ENCODE measurements at places on chromosomes 12 and 14. TPM values are rescaled to one million over a fixed set of nuclear protein-coding genes. Genes with fewer than 3 reads are reported as not detected.

- DNase-seq: no peak
- peaks cover 4% of the 10 kb centered on the region for H3K27me3 ChIP-seq
- H3K36me3 ChIP-seq: no peaks in the 10 kb centered on the region
- H3K4me3 ChIP-seq: no peak overlapping the region
- no peaks in the 10 kb centered on the region for H3K4me1 ChIP-seq
Measured at GRCh38 chr12:110813756-110814155, 33.0 kb upstream of the CCDC63 start.

DNA sequence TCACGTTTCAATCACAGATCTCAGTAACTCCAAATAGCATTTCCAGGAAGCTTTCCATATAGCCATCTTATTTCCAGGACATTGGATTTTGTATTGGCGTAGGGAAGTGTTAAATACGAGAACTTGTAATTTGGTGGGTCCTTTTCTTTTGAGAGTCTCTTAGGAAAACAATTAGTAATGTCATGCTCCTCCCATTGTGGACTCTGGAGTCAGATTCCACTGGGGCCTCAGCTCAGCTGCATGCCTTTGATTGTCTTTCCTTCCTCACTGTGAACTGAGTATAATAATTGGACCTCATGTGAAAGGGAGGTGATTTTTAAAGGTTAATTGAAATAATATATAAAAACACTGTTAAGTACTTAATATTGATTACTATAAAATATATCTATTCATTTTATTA is 462.6 kb downstream of the NPAS3 start:
- no peak overlapping the region for H3K4me3 ChIP-seq
- no peaks in the 10 kb centered on the region for H3K27me3 ChIP-seq
- no peaks in the 10 kb centered on the region for H3K36me3 ChIP-seq
- no peak overlapping the region for H3K27ac ChIP-seq
- no peak for DNase-seq
- H3K4me1 ChIP-seq: no peaks in the 10 kb centered on the region

DNA sequence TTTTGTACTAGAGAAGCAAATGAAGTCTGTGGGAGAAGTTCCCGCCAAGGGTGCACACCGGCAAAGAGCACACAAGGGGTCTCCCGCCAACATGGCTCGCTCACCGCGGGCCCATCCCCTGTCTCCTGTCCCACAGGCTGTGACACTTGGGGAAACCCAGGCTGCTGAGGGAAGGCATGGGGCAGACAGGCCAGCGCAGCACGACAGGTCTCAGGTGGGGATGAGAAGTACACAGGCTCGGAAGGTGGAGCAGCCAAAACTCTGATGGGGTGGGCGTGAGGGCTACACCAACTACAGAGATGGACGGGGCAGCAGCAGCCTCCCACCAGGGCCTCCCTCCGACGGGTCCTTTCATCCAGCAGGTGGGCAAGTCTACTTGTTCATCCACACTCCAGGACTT is 64.4 kb downstream of the RNF34 start:
- H3K4me3 ChIP-seq: no peak overlapping the region
- no peak overlapping the region for H3K27ac ChIP-seq
- peaks cover 3% of the 10 kb centered on the region for H3K4me1 ChIP-seq

DNA sequence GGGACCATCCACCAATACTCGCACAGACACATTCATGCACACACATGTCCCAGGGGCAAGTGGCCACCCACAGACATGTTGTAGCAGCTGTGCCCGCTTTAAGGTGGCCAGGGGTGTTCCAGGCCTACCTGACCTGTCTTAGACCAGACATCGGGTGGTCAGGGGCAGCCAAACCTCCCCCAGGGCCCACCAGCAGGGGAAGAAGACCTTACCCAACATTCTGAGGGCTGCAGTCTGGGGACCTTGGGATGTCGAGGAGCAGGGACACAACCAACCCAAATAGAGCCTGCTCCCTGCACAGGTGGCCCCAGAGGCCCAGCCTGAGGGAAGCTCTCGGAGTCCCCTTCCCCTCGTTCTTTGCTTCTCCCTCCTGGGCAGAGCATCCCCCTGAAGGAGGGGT is 1.7 kb upstream of the TMEM119 start:
- H3K4me3 ChIP-seq: no peak overlapping the region
- H3K36me3 ChIP-seq: no peaks in the 10 kb centered on the region
- H3K27me3 ChIP-seq: no peaks in the 10 kb centered on the region

DNA sequence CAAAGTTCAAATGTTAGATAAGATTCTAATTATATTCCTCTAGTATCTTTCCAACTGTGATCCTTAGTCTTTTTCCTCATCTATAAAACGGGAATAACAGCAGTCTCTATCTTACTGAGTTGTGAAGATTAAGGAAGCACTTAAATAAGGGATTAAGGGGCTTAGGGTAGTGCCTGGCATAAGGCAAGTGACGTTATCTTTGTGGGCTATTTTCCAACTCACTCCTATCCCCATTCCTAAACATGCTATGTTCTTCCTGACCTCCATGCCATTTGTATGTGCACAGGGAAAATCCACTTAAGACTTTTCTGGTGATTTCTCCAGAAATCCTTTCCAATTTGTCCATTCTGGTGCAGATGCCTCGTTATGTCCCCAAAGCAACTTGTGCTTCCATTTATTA is 33.3 kb downstream of the SUPT16H start:
- no peaks in the 10 kb centered on the region for H3K27me3 ChIP-seq
- peaks cover 46% of the 10 kb centered on the region for H3K36me3 ChIP-seq
- no peak overlapping the region for H3K27ac ChIP-seq
- H3K4me1 ChIP-seq: no peaks in the 10 kb centered on the region
- no peak overlapping the region for H3K4me3 ChIP-seq

- H3K27ac ChIP-seq: no peak overlapping the region
- no peaks in the 10 kb centered on the region for H3K36me3 ChIP-seq
- no peak for DNase-seq
- no peak overlapping the region for H3K4me3 ChIP-seq
- no peaks in the 10 kb centered on the region for H3K27me3 ChIP-seq
- peaks cover 18% of the 10 kb centered on the region for H3K4me1 ChIP-seq
Measured at GRCh38 chr12:1841586-1842182, 21.3 kb downstream of the LRTM2 start.

DNA sequence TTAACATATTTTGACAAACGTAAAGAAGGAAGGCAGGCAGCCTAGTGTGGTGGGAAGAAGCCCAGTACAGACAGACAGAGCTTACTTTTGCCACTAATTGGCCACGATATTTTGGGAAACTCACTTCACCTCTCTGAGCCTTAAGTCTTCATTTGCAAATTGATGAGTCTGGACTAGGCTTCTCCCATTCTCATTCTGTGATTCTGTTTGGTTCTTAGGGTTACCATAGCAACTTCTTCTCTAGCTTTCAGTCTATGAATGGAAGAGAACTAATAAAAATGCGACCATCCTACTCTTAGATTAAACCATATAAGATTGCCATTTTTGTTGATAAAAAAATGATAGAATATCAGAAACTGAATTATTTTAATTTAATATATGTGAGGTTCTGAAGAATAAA is 210.5 kb downstream of the SNAPC1 start:
- no peak overlapping the region for H3K4me3 ChIP-seq
- no peaks in the 10 kb centered on the region for H3K36me3 ChIP-seq
- H3K4me1 ChIP-seq: no peaks in the 10 kb centered on the region
- no peaks in the 10 kb centered on the region for H3K27me3 ChIP-seq

- H3K36me3 ChIP-seq: no peaks in the 10 kb centered on the region
- H3K27me3 ChIP-seq: no peaks in the 10 kb centered on the region
- peak; percentile 67 for DNase-seq
- no peak overlapping the region for H3K4me3 ChIP-seq
- no peak overlapping the region for H3K27ac ChIP-seq
Measured at GRCh38 chr14:54893151-54893760, 9.4 kb downstream of the GCH1 start.

- H3K4me3 ChIP-seq: peak overlapping the region; percentile 38
- DNase-seq: peak; percentile 83
- H3K36me3 ChIP-seq: peaks cover under 1% of the 10 kb centered on the region
- H3K4me1 ChIP-seq: peaks cover 25% of the 10 kb centered on the region
- H3K27ac ChIP-seq: no peak overlapping the region
- no peaks in the 10 kb centered on the region for H3K27me3 ChIP-seq
Measured at GRCh38 chr14:101077481-101078074, 174.1 kb upstream of the RTL1 start.

DNA sequence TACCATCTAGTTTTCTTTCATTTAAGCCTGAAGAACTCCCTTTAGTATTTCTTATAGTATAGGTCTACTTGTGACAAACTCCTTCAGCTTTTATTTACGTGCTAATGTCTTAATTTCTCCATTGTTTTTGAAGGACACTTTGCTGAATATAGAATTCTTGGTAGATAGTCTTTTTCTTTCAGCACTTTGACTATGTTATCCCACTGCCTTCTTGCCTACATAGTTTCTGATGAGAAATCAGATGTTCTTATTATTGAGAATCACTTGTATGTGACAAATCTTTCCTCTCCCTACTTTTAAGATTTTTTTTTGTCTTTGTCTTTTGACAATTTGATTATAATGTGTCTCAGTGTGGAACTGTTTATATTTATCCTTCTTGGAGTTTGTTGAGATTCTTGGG is 5.1 kb upstream of the MIS18BP1 start:
- no peaks in the 10 kb centered on the region for H3K27me3 ChIP-seq
- DNase-seq: no peak
- H3K4me1 ChIP-seq: no peaks in the 10 kb centered on the region
- H3K27ac ChIP-seq: no peak overlapping the region
- H3K36me3 ChIP-seq: no peaks in the 10 kb centered on the region

DNA sequence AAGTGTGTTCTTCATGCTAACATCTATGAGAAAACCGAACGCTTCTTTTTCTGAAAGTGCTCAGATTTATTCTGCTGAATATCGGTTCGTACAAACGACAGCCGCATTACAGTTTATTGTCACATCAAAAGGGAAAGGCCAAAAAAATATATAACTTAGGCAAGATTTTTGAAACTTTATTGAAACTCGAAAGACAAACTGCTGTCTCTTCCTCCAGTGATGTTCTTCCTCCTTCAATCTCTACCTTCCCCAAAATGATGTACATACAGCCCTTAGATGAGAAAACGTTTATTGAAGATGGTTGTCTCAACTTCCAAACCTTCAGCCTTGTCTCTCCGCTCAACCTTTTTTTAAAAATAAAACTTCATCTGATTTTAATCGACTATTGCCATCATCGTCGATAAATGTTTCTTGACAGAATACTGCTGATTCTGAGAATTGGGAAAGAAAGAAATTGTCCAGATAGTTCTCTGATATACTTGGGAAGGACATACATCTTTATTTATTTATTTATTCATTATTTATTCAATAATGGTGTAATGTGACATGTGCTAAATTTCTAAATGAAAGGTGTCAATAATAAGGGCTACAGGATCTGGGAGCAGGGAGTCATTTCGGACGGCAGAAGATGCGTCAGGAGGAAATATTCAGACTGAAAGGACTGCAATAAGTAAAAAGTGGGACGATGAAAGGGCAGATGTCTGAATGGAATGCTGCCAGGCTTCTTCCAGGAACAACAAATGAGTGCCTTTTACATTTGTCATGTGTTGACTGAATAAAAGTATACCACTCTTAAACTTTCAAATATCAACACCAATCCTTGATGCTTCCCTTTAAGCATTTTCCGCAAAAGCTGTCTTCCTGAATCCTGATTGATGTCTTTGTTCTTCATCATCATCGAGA is 817 bp upstream of the MDM1 start:
- peak overlapping the region; percentile 81 for H3K4me3 ChIP-seq
- H3K27ac ChIP-seq: peak overlapping the region; percentile 51
- H3K4me1 ChIP-seq: no peaks in the 10 kb centered on the region

- no peaks in the 10 kb centered on the region for H3K27me3 ChIP-seq
- peaks cover 15% of the 10 kb centered on the region for H3K4me1 ChIP-seq
- no peaks in the 10 kb centered on the region for H3K36me3 ChIP-seq
- no peak overlapping the region for H3K4me3 ChIP-seq
Measured at GRCh38 chr12:32493282-32493681, 93.9 kb downstream of the FGD4 start.

- H3K27ac ChIP-seq: no peak overlapping the region
- no peaks in the 10 kb centered on the region for H3K27me3 ChIP-seq
- no peaks in the 10 kb centered on the region for H3K36me3 ChIP-seq
- no peak for DNase-seq
- 0 out of 2 replicates have a peak, but pooled peaks cover 2% of the 10 kb centered on the region for H3K4me1 ChIP-seq
- no peak overlapping the region for H3K4me3 ChIP-seq
Measured at GRCh38 chr14:48325486-48325885, 650.1 kb upstream of the MDGA2 start.

- DNase-seq: no peak
- peaks cover 53% of the 10 kb centered on the region for H3K4me1 ChIP-seq
Measured at GRCh38 chr12:49404956-49405355, 37.7 kb downstream of the SPATS2 start.

DNA sequence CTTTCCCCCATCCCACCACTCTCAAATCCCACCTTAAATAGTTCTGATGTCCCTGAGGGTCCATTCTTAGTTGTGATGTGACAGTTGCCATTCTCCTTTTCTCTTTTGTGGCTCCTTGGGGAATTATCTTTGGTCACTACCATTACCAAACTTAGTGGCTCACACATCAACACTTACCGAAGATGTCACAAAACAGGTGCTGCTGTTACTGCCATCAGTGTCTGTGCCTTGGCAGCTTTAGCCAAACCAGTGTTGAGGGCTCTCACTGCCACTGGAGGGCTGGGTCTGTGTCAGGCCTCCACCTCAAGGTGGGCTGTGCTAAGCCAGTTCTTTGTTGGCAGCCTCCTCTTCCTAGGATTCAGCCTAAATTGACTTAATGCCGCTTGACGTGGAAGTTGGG is 144.0 kb downstream of the MYRFL start:
- H3K27ac ChIP-seq: no peak overlapping the region
- no peak overlapping the region for H3K4me3 ChIP-seq
- peaks cover 6% of the 10 kb centered on the region for H3K4me1 ChIP-seq
- H3K36me3 ChIP-seq: no peaks in the 10 kb centered on the region
- DNase-seq: peak; percentile 55

The GLT8D2 gene
- 16.7 TPM for total RNA-seq
